ENCODE measurements at places on chromosomes 2 and 18.

DNA sequence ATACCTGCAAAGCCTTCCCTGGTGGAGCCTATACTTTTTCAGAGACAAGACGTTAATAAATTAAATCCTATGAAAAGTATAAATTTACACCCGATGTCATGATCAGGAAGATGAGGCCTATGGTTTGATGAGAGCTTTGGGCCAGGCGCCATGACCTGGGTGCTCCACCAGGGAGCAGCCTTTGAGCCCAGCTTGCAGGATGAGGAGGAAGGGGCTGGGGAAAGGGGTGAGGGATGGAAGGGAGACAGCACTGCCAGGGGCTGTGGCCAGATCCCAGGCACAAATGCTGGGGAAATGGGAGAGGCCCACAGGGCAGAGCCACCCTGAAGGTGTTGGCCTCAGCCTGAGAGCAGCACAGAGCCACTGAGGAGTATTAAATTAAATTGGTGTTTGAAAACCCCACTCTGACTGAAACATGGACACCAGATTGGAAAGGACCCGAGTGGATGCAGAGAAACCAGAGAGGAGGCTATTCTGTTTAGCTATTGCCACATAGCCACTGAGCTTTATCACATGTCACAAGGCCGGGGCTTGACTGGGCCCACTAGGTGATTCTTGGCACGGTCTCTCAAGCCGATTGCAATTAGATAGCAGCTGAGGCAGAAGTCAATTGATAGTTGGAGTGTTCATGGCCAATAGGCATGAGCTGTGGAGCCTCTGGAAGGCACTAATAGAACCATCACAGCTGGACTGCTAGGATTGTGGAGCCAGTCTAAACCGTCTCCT is 9.6 kb upstream of the FAHD2A start:
- DNase-seq, result no peak

DNA sequence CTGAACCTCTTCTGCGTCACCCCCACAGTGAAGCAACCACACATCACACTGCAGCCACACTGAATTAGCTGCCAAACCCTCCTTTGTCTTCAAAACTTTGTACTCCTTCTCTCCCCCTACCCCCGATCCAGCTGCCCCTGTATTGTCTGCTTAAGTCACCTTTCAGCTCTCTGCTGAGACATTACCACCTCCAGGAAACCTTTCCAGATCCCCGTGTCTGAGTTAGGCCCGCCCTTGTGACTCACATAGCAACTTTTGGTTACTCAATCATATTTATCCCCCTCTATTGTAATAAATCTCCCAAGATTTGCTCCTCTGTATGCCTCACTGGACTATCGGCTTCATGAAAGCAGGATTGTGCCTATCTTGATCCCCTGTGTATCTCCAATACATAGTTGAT is 82.8 kb upstream of the CDCA7 start:
- DNase-seq, result no peak

DNA sequence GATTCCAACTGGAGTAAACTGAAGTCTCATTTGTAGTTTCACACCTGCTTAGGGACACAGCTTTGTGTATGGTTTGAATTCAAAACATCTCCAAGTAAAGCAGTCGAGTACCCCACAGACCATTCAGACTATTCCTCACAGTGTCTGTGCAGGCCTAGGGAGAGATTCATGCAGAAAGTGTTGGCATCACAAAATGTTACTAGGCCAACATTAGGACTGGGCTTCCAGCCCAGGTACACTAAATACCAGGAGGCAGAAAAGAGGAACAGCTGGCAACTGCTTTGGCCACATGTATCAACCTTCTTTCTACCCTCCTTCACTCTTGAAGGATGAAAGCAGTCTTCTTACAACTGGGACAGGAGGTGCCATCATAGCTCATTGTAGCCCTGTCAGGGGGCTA is 270.4 kb upstream of the TMEFF2 start:
- no peak for DNase-seq

DNA sequence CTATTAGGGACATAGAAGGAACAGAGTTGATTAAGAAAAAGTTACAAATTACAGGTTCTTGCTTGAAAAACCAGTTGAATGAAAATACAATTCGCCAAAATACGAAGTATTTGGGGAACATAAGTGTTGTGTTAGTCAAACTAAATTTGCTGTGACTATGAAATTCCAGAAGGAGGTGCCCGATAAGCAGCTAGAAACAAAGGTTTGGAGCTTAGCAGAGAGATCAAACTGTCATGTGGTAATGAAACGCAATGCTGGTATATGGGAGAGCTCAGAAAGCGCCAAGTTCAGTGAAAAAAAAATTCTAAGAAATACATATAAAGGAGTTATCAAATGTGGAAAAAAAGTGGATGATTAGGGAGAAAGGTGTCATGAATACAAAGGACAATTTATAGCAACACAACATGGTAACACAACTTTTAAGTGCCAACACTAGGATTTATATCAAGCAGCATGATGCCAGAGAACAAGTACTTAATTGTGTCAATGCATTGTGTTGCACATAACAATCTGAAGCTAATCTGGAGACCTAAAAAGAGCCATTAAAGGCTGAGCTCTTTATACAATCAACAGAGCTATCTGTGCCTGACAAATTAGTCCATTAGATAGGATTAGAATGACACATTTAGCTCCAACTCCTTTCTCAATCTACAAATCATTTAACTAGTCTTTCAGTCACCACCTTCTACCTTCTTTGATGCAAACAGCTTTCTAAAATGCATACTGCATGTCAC is 31.2 kb downstream of the SMAD2 start:
- no peak for DNase-seq

DNA sequence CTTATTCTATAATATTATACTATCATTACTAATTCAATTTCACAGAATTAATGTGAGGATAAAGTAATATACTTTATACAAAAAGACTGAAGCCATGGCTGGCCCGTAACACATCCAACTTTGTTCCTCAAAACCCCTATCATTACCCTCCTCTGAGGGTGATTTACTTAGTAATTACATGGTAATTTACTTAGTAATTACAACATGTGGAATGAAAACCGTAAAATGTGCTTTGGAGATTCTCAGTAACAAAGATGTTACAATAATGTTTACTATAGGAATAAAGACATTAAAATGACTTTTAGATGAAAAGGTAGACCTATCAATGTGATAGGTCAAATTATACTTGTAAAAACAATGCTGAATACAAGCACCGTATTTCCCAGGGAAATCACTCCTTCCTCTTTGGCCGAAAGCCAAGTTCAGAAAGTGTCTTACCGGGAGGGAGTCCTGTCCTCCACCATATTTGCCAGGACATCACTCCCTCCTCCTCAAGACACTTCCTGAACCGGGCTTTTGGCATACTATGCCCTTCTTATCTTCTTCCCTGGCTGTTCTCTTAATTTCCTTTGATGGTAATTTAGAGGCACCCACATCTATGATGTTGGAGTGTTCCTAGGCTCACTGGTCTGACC is 1047.8 kb downstream of the SOCS6 start:
- no peak for DNase-seq

GRCh38 chr2:112867701-112868631 is 31.4 kb upstream of the IL1B start:
- no peak for DNase-seq

DNA sequence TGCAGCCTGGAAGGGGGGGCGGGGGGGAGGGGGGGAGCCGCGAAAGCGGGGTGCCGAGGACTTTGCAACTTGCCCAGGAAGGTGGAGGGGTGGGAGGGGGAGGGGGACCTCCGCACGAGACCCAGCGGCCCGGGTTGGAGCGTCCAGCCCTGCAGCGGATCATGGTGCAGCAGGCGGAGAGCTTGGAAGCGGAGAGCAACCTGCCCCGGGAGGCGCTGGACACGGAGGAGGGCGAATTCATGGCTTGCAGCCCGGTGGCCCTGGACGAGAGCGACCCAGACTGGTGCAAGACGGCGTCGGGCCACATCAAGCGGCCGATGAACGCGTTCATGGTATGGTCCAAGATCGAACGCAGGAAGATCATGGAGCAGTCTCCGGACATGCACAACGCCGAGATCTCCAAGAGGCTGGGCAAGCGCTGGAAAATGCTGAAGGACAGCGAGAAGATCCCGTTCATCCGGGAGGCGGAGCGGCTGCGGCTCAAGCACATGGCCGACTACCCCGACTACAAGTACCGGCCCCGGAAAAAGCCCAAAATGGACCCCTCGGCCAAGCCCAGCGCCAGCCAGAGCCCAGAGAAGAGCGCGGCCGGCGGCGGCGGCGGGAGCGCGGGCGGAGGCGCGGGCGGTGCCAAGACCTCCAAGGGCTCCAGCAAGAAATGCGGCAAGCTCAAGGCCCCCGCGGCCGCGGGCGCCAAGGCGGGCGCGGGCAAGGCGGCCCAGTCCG is 540 bp downstream of the SOX11 start:
- DNase-seq, result no peak

All from cortex of kidney (tissue), 1 donor.